ENCODE measurements at places on chromosomes 16 and 17.

DNA sequence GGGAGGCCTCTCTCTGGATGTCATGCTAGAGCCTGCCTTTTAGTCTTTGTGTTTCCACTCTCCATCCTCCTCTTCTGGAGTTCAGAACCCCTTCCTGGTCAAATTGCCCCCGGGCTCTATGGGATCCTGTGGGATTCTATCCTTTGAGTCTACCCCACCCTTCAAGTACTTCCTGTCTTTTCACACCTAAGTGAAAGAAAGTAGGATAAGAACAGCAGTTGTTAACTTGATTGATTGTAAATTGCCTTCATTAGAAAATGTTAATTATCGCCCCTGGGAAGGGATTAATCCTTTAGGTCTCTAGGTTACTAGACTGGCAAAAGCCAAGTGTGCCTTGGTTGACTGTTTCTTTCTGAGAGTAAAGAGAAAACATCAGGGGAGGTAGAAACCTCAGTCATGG is 30.1 kb downstream of the PRKCB start:
- no peak for DNase-seq

GRCh38 chr17:67414559-67414958 is 37.5 kb downstream of the PITPNC1 start:
- DNase-seq, result no peak

DNA sequence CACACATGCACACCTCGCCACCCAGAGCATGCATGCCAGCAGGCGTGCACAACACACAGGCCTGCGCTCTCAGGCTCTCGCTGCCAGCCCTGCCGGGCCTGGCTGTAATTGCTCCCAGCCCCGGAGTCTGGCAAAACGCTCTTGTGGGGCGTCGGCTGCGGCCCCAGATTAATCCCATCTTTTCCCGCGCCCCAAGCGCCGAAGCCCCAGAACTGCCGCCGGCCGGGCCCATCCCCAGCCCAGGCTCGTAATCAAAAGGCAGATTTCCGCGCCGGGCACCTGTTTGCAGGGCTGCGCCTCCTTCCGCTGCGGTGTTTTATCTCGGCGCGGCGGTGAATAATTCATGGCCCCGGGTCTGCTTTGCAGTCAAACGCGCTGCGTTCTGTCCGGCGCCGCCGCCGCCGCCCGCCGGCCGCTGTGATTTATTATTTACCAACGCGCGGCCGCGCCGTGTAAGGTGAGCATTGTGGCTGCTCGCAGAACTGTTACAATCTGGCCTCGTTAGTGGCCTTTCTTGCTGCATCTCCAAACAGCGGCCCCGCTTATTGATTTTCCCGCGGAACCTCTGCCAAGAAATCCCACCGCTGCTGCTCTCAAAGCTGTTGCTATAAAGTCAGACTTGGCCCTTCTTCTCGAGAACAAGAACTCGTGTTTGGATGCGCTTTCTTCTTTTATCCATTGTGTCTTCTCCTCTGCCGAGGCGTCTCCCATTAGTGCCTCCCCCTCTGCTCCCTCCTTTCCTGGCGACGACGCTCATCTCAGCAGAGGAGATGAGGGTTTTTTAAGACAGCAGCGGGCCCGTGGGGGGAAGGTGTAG is 126.1 kb downstream of the IRX5 start:
- peak; percentile 50 for DNase-seq

DNA sequence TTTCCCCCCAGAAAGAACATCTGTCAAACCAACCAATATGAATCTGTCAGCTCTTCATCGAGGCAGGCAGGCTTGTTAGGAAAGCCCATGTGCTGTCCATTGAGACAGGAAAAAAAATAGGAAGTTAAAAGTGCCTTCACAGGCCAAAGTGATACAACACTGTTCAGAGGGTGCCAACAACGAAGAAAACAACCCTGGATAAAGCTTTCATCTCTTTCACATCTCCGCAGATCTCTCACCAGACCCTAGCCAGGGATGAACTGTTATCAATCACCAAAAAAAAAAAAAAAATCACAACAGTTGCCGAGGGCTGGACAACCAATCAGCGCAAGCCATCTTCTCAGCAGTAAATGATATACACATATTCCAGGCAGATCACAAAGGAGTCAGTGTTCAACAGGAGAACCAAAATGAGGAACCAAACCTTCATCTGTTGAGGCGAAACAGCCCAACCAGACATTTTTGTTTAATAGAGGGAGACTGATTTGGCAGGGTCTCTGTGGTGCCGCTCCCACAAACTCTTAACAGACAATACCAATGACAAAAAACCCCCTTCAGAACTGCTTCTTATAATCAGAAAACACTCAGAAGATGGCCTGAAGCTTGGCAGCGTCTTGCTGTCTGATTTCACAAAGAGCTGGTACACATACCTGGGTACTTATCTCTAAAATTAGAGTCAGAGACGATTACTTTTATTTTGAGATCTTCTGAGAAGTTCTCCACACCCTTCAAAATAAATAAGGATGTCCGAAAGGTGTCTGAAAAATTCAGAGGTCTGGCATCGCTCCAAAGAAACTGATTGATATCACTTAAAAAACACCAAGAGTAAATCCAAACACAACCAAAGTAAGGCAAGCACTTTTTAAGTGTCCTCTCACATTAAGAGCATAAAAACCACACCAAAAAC is 1.8 kb downstream of the MAP3K14 start:
- no peak for DNase-seq

DNA sequence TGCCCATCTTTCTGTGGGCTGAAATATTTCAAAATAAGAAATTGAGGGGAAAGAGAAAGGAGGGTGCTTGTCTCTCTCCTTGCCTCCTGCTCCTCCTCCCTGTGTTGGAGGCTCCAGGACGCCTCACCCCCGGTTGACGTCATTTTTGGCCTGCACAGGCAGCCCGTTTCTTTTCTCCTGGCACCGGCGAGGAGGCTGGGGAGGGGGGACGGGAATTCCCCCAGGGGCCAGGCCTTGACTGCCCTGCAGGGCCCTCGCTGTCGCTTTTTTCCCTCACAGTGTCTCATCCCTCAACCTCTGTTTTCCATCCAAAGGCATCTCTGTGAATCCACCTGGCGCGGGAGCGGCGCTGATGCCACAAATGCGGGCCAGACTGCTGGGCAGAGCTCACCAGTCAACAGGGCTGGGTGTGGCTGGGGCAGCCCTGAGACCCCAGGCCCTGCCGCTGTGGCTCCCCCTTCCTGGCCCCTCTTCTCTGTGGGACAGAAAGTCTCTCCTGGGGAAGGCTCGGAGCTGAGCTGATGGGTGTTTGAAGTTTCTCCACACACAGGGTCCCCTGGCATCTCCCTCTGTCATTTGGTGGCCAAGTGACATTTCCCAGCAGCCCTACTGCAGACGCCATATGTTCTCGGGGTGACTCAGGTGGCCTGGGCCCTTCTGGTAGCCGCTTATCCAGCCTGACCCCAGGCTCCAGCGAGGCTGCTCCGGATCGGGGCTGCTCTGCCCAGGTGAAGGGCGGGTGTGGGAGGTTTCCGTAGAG is 16.0 kb downstream of the CENPX start:
- no peak for DNase-seq

- no peak for DNase-seq
Measured at GRCh38 chr17:18037486-18037885, 1.5 kb downstream of the ATPAF2 start.

DNA sequence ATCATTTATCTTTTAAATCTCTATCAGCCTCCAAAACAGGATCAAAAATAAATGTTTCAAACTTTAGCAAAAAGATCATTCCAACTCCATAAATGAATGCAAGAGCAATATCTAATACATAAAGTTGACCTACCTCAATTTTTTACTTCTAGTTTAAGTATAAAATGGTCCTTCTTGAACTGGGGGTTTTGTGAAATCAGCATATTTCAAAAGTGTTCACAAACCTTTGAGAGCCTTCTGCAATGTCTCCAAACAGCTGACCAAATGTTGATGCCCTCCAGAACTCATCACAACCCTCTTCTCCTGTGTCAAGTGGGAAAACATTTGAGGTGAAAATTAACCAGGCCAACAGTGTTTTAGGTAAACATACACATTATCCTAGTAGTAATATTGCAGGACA is 7.7 kb downstream of the MED1 start:
- DNase-seq, result no peak

DNA sequence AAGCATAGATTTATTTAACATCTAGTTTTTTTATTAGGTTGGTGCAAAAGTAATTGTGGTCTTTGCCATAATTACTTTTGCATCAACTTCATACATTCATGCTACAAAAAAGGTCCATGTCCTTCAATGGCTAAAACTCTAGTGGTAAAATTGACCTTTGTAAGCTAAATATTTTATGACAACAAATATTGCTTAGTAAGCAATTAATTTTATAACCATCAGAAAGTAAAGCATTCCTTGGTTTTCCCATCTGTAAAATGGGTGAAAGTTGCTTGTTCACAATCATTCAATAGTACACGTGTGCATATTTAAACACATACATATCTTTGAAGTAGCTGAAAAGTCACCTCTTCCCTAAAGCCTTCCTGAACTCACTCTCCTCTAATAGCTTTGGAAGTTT is 789.6 kb downstream of the CDH8 start:
- DNase-seq, result no peak
